Activated gamma-delta T cell treated with Interleukin-2 at 50 U/mL for 16 hours (primary cell): ENCODE measurements at places on chromosomes 16 and 17.

DNA sequence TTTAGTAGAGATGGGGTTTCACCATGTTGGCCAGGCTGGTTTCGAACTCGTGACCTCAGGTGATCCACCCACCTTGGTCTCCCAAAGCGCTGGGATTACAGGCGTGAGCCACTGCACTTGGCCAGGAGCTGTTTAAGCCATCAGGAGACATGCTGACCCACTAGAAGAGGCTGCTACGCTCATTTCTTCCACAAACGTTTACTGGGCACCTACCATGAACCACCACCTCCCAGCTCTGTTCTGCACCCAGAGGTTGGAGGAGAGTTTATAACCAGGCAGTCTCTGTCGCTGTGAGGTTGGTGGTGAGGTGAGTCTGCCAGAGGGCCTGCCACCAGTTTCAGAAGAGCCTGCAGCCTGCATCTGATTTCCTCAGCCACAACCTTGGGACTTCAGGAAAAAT is 51.8 kb downstream of the SF3B3 start:
- no peak for DNase-seq

DNA sequence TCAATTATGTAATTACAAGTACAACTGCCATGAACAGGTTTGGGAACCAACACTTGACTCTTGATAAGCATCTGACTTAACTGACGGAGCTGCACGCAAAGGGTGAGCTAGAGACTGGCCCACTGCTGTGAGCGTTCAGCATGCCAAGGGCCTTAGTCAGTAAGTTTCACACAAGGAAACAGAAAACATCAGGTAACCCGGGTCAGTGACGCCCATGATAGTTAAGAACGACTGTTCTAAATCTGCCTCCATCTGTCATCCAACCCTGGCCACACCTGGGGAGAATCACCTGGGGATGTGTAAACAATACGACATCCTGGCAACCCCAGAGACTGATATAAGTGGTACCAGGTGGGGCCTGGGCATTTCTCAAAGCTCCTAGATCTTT is 12.3 kb downstream of the SMIM5 start:
- DNase-seq, result no peak

- no peak for DNase-seq
Observed at GRCh38 chr16:70709457-70709856, 23.6 kb upstream of the MTSS2 start.

GRCh38 chr16:12130691-12131290 is 154.3 kb downstream of the SNX29 start:
- no peak for DNase-seq

DNA sequence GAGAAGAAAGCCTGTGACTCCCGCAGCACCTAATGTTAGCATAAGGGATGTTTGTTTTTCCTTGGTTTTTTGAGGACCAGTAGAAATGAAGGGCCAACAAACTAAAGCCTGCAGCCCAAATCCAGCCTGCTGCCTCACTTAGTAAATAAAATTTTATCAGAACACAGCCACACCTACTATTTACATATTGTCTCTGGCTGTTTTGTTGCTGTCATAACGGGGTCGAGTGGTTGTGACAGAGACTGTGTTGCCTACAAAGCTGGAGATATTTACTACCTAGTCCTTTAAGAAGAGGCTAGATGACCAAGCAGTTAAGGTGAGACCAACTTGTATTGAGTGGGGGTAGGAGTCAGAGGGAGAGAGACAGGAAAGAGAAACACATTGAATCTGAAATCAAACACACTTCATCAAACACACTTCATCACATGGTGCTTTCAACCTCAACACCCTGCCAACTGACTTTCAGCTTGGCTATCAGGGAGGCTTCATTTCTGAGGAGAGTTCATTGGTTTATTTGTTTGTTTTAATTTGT is 546.3 kb upstream of the CDH11 start:
- no peak for DNase-seq

GRCh38 chr16:30721606-30722005 is 22.6 kb downstream of the SRCAP start:
- DNase-seq, result no peak

DNA sequence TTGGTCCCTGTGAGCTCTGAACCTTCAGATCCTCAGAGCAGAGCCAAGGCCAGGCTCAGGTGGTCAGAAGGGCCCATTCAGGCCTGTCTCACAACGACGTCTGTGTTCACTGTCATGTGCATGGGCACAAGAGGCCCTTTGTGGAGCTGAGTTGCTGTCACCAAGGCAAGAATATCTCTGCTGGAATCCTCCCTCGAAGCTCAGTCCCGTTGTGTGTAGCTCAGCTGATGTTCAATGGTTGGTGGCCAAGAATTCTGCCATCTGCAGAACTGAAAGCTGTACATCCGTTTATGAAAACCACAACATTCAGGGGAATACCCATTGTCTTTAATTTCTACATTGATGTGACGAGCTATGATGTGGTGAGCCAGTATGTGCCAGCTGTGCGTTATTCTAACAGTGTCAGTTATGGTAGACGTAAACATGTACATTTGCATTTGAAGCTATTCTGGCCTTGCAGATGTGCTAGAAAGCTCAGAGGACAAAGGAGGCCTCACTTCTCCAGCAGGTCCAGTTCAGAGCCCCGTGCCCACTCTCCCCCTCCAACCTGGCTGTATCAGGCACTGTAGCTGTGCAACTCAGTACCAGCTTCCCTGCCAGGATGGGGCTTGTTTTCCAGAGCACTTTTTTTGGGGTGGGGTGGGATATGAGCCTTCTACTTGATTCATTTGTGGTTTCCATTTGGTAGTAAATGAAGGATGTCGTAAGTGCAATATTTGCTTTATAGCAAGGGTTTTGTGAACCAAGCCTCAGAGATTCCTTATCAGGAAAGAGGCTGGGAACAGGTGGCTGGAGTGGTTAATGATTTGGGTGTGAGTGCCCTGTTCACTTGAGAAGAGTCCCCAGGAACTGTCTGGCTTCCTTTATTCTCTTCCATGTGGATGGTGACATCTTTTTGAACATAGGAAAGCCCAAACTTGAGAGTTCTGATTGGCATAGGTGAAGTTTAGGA is 56.1 kb downstream of the B9D1 start:
- no peak for DNase-seq

- no peak for DNase-seq
Observed at GRCh38 chr17:27244491-27245223, 49.3 kb upstream of the WSB1 start.

DNA sequence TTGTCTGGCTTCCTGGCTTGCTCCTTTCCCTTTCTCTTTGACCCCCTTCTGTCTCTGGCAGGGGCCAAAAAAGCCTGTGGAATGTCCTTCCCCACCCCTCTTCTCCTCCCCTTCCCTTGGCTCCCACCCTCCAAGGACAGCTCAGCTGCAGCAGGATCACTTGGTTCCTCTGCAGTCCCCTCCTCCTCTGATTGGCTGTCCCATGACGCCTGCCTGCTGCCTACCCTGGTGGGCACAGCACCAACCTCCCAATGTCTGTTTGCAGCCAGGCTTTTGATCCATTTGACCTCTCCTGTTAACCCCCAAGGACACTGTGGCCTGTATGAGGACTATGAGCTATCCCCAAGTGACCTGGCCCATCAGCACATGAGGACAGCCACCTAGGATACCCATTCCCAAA is 14.8 kb upstream of the MTMR4 start:
- no peak for DNase-seq

GRCh38 chr16:50195756-50196155 is 42.6 kb downstream of the TENT4B start:
- DNase-seq, result no peak

DNA sequence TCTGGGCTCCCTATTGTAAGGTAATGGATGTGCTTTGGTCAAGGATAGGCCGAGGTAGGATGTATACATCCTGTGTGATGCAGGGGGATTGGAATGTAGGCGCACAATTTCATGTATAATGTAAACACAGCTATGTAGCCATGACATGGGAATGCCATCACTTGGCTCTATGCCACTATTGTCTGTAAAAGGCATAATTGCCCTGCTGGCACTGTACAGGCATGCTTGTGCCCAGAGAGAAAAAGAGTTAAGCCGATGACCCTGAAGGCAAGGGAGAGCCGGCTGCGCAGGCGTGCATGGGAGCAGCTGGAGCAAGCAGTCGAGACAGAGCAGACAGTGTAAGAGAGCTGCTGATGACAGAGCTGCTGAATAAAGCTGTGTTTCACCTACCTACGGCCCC is 212.5 kb upstream of the CPHXL start:
- no peak for DNase-seq

DNA sequence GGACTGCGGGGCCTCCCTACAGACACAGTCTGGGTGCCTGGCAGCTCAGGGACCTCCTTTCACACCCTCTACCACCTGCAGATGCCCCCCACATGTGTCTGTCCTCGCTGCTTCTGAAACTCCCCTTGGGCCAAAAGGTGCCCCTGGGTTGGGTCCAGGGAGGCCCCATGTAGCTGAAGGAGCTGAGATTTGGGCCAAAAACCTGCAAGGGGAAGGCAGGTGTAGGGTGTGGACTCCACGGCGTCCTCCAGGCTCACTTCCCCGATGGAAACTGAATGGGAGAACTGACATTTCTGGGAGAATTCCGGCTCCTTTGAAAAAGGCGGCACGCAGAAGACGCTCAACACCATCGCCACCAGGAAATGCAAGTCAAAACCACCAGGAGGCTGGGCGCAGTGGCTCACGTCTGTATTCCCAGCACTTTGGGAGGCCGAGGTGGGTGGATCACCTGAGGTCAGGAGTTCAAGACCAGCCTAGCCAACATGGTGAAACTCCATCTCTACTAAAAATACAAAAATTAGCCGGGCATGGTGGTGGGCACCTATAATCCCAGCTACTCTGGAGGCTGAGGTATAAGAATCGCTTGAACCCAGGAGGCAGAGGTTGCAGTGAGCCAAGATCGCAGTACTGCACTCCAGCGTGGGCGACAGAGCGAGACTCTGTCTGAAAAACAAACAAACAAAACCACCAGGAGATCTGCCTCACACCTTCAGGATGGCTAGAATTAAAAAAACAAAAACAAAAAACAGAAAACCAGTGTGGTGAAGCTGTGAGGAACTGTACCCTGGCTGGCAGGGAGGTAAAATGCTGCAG is 13.2 kb upstream of the BAIAP2 start:
- DNase-seq, result no peak

DNA sequence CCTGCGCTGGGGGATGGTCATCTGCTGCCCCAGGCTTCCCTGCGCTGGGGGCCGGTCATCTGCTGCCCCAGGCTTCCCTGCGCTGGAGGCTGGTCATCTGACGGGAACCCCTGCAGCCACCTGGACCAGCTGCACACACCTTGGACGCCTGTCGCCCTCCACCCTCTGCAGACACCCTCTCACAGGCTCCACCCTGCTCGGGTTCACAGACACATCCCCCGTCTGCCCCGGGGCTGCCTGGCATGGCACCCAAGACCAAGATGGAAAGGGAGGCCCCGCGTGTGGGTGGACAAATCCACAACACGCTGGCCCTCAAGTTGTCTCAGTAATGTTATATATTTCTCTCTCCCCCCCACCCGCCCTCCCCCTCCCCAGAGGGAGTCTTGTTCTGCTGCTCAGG is 89.6 kb downstream of the ANKRD11 start:
- DNase-seq, result no peak

DNA sequence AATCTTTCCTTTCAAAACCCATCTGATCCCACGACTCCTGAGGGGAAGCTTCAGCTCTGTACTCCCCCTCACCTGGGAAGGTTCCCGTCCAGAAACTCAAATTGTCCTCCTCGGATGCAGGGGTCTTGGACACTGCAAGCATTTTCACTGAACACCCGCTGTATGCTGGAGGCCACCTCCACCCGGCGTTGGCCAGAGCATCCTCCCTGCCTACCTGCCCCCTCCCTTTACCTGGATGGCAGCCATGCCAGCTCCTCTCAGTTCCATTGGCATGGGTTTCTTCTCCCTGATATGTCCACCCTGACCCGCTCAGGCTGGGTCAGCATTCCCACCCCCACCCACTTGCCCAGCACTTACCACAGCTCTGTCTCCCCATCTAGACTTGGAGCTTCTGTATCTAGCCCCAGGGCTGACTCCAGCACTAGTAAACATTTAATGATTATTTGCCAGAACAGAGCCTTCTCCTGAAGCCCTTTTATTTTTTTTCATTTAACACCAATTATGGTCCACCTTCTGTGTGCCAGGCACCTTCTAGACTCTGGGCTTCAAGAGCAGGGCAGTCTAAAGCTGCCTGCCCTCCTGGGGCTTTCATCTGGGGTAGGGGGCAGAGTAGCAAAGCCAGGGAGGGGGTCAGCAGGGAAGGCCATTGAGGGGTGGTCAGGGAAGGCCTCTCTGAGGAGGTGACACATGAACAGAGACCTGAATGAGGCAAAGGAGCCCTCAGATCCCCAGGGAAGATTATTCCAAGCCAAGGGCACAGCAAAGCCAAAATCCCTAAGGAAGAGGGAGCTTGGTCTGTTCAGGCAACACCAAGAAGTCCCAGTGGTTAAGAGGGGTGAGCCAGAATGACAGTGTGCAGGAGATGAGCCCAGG is 8.9 kb upstream of the KRT19 start:
- DNase-seq, result no peak
